ENCODE measurements at places on chromosomes 4 and X.

GRCh38 chr4:6772223-6772928, 10.2 kb upstream of the KIAA0232 start:
- DNase-seq, result no peak

GRCh38 chr4:42453612-42454011, 56.3 kb downstream of the SHISA3 start:
- no peak for DNase-seq

DNA sequence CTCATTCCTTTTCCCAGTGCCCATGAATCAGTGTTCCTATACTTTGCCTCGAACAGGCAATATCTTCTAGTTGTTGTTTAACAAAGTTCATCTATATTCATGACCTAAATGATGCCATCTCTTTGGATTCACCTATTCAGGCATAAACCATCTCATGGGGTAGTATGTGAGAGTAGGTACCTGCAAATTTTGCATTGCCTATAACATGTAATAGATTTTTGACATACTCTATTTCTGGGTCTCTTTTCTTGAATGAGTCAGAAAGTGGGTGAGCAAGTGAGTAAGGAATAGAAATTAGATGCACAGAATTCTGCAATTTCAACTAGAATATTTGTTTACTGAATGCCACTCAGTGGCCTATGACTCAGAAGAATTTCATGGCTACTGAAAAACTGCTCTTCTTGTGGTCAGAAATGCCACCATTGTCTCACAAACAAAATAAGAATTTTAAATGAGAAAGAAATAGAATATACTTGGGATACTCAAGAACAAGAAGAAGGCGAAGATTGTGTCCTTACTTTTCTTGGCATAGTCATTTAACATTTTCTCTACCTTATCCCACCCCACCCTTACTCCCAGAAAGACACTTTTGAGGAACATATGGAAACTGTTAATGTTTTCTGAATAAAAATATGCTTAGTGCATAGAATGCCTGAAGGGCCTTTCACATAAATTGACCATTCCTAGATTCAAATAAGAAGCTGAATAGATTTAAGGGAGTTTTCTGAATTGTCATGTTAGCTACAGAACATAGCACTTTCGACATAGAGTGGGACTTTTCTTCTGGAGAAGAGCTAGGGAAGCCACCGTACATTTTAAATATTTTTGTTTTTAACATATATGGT, 86.8 kb downstream of the HHIP start:
- no peak for DNase-seq

- no peak for DNase-seq
Measured at GRCh38 chrX:3393581-3394111, 47.2 kb upstream of the MXRA5 start.

- DNase-seq, result peak; percentile 89
Measured at GRCh38 chr4:16225863-16226815, at the start of gene TAPT1. Gene TAPT1, minus strand, starts transcription at chr4:16226471. Its CDS starts 14 bp downstream, at chr4:16226457.

DNA sequence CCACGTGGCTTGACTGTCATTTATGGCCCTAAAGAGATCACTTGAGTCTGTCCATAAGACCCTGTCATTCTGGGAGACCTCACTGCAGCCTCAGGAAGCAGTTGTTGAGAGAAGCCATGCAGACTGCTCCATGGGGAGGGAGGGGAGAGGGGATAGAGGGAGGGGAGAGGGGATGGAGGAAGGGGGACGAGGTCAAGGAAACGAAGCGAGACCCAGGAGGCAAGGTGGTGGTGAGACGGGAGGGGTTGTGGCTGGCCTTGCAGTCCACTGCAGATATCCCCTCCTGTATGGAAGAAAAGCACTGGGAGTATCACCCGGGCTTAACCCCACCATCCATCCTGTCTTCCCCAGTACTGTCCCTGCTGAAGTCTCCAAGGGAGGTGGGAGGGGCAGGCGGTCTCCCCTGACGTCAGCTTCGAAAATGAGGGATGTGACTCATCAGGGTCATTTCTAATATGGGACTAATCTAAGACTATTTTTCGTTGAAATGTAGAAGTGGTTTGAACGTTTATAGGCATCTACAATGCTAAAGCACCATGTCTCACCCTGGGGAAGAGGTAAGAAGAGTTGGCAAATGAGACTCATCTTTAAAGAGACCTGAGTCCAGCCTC, 5.6 kb downstream of the TMEM255A start:
- DNase-seq, result no peak

GRCh38 chr4:89111833-89112563, 665 bp downstream of the TIGD2 start:
- DNase-seq, result no peak

GRCh38 chrX:53440101-53440500, 5.9 kb upstream of the HSD17B10 start:
- no peak for DNase-seq

- DNase-seq, result no peak
Measured at GRCh38 chr4:116020141-116020722, 906.8 kb upstream of the NDST4 start.
